Vein endothelial cell (primary cell): ENCODE measurements at places on chromosomes 2 and 18. TPM values are rescaled to one million over a fixed set of nuclear protein-coding genes. Genes with fewer than 3 reads are reported as not detected.

GPR45 gene
- total RNA-seq: not detected in 2 replicates

ARID5A gene
- total RNA-seq: 15.8 and 20.9 TPM in 2 replicates

CDK5R2 gene
- total RNA-seq: not detected in 2 replicates

STPG4 gene
- 0.29 and 0.33 TPM in 2 replicates for total RNA-seq

RASGRP3 gene
- total RNA-seq: 117 and 201 TPM in 2 replicates

LRRTM1 gene
- not detected in 2 replicates for total RNA-seq

STK39 gene
- total RNA-seq: 6.5 and 8.8 TPM in 2 replicates

ICOS gene
- not detected in 2 replicates for total RNA-seq

REG3G gene
- total RNA-seq: not detected in 2 replicates

COL4A3 gene
- not detected in 2 replicates for total RNA-seq

ZSWIM2 gene
- total RNA-seq: under 0.01 and 0.10 TPM in 2 replicates

CRYGC gene
- total RNA-seq: not detected in 2 replicates

HJURP gene
- 14.7 and 25.5 TPM in 2 replicates for total RNA-seq
